ENCODE measurements at places on chromosomes 7 and 10.
A peak's percentile ranks its signal among the peaks of the same experiment; 100 is the strongest.

DNA sequence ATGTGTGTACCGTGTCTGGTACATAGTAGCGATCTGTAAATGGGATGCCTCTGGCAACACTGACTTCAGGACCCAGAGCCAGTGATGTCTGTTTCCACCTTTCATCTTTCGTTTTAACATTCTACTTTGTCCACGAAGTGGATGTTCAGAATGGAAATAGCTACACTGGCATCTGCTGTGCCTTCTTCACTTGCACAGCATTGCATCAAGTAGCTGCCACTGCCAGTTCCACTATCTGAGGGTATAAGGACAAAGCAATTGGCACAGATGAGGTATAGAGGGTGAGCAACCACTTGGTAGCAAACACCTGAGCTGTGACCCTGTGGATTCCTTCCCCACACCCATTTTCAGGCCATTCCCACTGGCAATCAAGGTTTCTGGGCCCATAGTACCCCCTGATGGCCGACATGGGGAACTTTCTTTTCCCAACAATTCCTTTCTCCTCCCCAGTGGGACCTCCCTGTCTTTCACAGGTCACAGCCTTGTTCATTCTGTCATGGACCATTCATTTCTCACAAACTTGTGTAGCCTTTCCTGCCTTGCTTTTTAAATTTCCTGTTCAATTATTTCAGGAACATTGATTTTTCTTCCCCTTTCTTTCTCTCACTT is 4.0 kb downstream of the ITGA8 start:
- peak; percentile 22 for DNase-seq

DNA sequence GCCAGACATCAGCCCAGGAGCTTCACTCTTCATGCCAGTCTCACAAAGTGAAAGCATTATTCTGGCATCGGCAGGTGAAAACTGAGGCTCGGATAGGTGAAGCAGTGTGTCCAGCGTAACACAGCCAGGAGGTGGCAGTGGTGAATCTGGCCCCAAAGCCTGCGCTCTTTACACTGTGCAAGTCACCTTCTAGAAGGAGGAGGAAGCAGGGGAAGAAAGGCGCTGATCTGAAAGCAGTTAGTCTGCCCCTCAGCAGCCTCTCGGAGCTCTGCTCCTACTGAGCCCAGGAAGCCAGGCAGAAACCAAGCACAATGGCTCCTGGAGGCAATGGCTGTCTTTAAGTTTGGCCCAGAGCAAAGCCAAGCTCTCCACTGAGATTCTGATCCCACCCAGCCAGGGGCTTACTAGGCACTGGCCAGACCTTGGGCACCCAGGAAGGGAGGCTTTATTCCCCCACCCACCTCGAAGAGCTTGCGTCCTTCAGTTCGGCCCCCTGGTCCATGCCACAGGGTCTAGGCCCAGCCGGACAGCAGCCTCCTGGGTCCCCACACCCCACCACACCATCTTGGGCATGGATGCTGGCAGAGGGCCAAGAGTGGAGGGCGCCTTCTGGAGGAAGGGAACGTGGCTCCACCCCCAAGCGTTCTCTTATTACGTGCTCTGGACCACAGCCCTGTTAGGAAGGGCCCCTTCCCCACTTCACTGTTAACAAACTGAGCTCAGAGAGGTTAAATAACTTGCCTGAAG is 104.5 kb downstream of the GRID1 start:
- peak; percentile 64 for DNase-seq

- DNase-seq = peak; percentile 78
Measured at GRCh38 chr10:87734987-87735827, 75.5 kb downstream of the PAPSS2 start.

GRCh38 chr7:3431306-3431705 is 130.3 kb downstream of the SDK1 start:
- DNase-seq = no peak

DNA sequence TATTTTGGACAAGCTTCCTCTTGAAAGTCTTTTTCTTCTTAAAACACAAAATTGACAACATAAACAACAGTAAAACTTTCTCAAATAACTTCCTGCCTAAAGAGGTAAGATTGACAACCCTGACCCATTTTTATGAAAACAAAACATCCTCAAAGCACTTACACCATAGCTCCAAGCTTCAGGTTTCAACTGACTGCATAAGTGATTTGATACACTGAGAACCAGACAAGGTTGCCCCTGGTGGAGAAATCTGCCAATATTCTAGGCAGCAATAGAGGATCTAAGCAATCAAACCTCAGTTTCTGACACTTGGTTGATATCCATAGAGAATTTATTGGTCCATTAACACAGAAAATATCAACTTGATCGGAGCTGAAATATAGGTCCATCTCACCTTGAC is 147.8 kb downstream of the ELAPOR2 start:
- DNase-seq = no peak

GRCh38 chr7:44075296-44076075 is 6.8 kb downstream of the POLM start:
- no peak for DNase-seq

DNA sequence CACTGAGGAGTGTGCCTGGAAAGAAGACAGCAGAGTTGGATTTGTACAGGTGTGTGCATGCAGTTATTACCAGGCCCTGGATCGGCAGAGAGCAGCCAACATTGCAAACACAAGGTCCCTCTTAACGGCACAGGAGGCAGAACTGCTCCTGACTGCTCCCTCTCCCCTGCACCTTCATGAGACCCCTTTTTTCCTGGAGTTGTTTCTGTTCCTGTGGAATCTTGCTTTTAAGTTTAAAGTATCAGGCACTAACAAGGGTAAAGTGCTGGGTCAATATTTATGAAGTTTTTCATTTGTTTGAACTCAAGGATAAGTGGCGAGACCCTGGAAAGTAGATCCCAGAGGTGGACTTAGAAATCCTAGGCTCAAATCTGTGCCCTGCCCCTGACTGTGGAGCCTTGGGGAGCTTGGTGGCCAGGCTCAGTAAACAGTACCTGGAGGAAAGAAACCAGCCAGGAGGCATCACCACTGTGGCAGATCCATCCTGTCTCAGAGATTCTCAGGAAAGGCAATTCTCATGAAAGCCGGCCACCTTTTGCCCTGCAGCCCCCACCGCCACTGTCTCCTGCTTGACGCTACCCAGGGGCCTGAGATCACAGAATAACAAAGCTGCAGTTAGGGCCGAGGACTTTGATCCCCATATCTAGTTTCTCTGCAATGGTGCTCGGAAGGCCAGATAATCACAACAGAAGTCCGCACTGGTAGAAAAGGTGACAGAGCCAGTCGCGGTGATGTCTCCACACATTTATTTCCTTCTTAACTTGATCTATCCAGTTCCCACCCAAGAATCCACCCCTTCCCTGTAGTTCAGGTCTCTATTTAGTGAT is 36.7 kb downstream of the DDC start:
- DNase-seq = no peak
